ENCODE measurements at places on chromosomes 5 and 9. TPM values are rescaled to one million over a fixed set of nuclear protein-coding genes. Genes with fewer than 3 reads are reported as not detected.

DNA sequence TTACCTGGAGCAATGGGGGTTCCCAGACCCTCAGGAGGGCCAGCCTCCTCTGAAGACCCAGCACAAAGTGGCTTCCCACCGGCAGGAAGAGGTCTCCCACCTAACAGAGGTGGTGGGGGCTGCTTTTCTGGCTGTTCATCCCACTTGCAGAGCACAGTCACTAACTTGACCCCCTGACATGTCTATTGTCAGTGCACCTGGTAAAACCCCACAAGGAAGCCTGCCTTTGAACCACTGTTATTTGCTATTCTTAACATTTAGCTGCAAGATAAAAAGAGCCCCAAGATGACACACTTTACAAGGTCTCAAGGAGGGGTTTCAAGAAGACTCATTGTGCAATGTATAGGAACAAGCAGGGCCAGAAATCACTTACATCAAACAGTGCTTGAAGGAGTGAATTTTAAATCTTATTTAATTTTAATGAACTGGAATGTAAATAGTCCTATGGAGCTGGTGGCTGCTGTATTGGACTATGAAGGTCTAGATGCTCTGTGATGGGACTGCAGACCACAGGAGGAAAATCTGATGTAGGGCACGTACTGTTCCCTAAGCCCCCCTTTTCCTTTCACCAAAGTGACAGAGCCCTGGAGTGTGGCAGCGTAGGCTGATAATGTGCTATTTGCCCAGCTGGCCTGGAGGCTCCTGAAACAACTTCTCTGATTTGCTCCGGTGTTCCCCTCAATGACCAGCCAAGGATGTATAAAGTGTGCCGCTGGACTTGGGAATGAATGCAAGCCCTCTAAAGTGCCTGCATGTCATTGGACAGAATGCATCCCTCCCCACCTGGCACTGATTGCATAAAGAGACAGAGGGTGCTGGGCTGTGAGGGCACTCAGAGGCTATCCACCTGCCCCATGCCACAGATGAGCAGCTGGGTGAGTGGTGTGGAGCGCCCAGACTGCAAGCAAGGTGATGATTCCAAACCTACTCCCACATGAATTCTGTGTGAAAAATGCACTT, 80.2 kb downstream of the PTPN3 start:
- DNase-seq, result no peak

DNA sequence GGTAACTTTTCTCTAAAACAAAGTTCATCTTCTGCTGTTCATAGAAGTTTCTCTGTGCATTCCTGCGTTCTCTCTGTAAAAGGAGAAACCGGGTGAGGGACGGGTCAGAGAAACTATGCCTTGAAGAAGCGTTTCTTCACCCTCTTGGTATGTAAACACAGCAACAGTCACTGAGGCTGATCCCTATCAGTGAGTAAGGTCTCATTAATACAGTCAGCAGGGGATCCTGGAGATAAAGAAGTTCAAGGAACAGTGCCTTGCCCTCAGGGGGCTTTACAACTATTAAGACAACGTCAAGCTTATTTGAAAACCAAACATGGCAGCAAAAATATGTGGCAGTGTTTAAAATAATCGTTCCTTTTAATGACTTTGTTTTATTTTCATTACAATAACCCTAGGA, 202.9 kb upstream of the IL12B start:
- DNase-seq, result peak; percentile 41

GRCh38 chr5:79236362-79236969, 535 bp downstream of the JMY start:
- no peak for DNase-seq

DNA sequence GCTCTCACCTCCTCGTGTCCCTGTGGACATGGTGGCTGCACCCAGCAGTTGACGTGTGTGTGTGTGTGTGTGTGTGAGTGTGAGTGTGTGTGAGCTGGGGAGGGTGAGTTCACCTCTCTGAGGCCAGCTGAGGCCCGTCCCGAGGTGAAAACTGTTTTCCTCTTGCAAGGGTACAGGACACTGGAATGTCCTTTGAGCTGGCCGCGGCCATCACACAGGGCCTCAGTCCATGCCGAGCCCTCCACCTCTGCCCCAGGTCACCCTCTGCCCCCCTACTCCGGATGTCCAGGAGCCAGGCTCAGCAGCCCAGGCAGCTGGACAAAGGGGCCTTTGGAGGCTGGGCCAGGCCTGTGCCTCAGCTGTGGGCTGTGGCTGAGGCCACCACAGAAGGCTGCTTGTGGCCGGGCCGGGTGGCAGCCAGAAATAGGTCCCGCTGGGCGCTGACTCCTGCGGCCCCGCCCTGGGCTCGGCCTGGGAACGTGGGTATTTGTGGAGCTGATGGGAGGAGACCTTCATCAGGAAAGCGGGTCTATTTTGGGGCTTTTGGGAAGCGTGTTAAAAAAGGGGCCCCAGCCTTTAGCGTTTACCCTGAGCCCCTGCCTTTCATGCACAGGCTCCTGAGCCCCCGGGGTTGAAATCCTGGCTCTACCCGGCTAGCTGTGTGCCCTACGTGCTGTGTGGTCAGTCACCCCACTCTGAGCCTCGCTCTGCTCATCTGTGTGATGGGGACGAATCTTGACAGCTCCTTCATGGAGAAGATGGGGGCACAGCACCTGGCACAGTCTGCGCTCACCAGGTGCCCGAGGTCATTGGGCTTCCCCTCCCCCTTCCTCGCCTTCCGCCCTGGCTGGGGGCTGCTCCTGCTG, 75.1 kb upstream of the IER5L start:
- DNase-seq, result no peak

- DNase-seq, result no peak
These were observed 566.4 kb downstream of the DNAH5 start for GRCh38 chr5:13378091-13378490.

DNA sequence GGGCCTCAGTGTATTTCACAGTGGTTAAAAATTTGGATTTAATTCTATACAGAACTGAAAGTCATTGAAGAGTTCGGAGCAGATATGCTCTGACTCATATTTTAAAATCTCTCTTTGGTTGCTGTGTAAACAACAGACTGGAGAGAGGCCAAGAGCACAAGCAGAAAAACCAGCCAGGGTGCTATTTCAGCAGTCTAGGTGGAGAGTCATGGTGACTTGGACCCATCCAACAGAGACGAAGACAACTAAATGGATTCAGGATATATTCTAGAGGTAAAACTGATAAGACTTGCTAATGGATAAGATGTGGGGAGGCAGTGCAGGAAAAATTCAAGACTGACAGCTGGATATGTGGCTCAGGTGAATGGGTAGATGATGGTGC, 168.9 kb downstream of the MAPKAP1 start:
- peak; percentile 78 for DNase-seq

GRCh38 chr5:133821311-133821741, 147.1 kb downstream of the C5orf15 start:
- no peak for DNase-seq

GRCh38 chr5:94855543-94855942, 237.1 kb downstream of the SLF1 start:
- DNase-seq, result no peak

DNA sequence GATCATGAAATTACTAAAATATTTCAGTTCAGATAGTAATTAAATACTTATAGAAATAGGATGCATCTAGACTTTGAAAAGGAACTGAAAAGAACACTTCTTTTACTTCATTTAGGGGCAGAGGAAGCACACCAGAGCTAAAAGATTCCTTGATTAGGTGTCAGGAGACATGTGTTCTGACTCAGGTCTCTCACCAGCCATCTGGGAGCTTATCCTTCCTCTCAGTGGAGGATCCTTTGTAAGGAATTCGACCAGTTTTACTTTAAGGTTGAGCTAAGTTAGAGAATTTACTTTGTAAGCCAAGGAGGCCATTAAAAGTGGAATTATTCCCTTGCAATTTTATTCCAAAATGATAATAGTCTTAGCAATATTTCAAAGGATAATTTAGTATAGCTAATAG, 16.7 kb downstream of the VCAN start:
- no peak for DNase-seq

- DNase-seq, result no peak
These were observed 40.0 kb downstream of the GAS1 start for GRCh38 chr9:86907346-86907745.

DNA sequence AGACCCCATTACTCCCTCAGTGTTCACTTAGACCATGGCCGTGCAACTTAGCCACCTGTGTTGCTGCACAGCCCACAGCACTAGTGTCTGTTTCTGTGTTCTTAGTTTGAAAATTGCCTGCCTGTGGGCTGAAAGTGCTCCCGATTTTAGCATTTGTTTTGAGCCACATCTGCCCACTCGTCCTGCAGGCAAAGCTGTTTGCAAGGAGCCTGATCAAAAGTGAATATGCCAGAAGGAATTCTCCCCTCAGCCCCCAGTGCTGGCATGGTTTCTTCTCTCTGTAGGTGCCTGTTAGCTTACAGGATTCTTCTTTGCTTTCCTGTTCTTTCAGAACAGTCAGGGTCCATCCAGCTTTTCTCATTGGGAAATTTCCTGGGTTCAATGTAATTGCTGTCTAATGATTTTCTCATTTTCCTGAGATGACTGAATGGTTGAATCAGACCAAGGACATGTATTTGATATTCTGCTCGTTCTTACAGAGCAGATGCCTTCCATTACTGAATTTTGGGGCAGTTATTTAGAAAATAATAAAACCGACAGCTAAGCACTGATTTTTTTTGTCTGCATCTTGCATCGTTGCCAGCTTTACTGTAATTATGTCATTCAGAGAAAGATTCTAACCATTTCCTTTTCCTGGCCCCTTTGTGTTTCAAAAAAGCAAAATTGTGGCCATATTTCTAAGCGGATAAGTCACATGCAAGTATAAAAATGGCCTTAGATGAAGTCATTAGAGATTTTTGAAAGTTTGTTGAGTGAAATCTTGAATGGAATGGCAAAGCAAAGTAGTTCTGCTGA, 111.1 kb upstream of the CKMT2 start:
- DNase-seq, result no peak

DNA sequence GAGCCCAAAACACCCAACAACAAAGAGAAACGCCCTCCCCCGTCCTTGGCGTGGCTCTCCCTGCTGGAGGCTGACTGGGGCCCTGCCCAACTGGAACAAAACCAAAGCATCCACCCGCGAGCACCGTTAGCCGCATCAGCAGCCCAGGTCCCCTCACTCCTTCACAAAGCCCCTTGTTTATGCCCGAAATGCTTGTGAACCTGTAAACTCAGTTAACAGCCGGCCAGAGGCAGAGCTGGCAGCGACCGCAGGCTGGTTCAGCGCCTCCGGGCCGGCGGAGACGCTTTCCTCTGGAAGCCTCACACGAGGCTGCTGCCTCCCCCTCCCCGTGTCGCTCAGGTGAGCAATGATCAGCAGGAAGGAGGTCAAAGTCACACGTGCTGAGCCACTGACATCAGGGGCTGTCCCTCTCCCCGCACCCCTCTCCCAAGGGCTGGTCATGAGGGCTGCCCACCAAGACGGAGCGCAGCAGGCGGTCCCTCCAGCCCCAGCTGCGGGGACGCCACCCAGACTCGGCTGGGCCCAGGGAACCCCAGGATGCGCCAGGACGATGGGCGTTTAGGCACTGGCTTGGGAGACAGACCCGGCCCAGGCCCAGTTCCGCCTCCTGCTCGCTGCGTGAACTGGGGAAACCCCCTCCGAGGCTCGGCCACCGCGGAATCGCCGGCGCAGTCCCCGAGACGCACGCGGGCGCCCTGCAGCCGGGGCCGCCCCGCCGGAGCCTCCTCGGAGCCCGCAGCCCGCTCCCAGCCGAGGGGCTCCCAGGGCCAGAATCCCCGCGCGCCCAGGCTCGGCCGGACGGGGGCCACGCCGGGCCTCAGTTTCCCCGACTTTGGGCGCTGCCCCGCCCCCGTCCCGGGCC, 563 bp downstream of the SNAPC4 start:
- no peak for DNase-seq

DNA sequence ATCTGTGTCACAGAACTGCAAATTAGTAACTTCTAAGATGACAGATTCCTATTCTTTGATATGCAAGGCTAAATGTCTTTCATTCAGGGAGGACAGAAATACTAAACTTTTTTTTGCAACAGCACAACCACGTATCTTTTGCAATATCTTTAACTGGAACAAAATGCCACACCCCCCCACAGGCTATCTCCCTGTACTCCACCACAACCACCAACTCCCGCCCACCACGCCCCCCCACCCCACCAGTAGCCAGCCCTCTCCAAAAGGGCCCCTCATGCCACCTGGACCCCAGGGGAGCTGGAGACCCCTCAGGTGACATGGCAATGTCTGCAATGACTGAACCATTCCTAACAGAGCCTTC, 131.8 kb downstream of the ROR2 start:
- no peak for DNase-seq

- DNase-seq, result no peak
These were observed 7.4 kb downstream of the CTNNA1 start for GRCh38 chr5:138760448-138761110.

DNA sequence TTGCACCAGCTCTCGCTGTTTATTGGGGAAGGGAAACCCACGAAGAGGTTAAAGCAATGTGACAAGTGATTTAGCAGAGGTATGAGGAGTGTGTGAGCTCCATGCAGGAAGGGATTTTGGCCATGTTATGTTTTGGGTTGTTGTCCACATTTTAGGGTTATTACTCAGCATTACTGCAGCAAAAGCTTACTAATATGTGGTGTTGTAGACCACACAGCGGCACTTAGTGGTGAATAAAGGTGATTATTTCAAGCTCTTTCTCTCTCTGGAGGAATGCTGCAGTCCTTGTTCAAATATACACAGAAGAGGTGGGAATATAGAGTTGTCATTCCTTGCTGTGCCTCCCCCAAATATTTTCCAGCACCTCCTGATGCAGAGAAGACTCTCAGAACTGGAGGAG, 29.7 kb upstream of the AKNA start:
- DNase-seq, result peak; percentile 45

GRCh38 chr5:135444881-135445280, 2.3 kb downstream of the DCANP1 start:
- no peak for DNase-seq

DNA sequence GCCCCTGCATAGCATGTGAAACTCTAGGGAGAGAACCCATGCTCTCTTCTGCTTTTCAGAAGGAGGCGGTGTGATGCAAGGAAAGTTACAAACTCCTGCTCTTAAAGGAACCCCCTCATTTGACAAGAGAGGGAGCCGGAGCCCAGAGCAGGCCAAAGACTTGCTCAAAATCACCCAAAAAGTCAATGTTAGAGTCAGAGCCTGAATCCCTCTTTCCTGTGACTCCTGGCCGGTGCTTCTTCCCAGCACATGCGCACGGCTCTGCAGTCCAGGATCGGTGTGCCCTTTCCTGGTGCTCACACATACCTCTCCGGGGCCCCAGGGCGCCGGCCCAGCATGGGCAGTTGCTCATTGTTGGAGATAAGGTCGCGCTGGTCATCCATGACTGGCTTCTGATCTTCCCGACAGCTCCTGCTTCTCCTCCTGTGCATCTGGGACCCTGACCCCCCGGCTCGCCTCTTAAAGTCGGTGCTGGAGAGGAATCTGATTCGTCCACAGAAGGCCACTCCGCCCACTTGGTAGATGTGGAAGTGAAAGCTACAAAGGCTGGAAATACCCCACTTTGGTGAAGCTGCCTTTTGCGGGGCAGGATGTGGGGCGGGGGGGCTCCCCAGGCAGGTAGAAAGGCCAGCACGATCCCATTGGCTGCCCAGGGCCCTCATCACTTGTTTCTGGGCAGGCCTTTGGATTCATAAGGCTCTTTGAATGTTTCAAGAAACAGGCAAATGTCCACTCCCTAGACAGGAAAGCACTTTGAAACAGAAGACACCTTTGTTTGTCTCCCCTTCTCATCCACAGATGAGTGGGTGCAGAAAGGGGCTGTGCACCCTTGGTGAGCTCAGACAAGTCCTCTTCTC, at the start of gene CD74:
CD74 (minus strand) TSS at position 592 of the 857 bp plus-strand sequence; CDS start at position 431, 161 bp downstream.
- no peak for DNase-seq

Gene B4GALT1
- polyA plus RNA-seq, result 55.3 TPM

Gene BAAT
- polyA plus RNA-seq, result not detected

Gene ADRB2
- 0.63 TPM for polyA plus RNA-seq

Gene FOXI1
- polyA plus RNA-seq, result not detected
